Iris pigment epithelial cell (primary cell): ENCODE measurements at places on chromosomes 12 and 14.

DNA sequence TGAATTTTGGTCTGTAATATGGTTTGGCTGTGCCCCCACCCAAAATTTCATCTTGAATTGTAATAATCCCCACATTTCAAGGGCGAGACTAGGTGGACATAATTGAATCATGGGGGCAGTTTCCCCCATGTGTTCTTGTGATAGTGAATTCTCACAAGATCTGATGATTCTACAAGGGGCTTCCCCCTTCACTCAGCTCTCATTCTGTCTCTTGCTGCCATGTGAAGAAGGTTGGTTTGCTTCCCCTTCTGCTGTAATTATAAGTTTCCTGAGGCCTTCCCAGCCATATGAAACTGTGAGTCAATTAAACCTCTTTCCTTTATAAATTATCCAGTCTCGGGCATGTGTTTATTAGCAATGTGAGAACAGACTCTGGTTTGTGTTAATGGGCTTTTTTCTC is 5.9 kb downstream of the LRRC9 start:
- no peak for DNase-seq

GRCh38 chr12:124457287-124458219 is 109.9 kb downstream of the NCOR2 start:
- peak; percentile 74 for DNase-seq

DNA sequence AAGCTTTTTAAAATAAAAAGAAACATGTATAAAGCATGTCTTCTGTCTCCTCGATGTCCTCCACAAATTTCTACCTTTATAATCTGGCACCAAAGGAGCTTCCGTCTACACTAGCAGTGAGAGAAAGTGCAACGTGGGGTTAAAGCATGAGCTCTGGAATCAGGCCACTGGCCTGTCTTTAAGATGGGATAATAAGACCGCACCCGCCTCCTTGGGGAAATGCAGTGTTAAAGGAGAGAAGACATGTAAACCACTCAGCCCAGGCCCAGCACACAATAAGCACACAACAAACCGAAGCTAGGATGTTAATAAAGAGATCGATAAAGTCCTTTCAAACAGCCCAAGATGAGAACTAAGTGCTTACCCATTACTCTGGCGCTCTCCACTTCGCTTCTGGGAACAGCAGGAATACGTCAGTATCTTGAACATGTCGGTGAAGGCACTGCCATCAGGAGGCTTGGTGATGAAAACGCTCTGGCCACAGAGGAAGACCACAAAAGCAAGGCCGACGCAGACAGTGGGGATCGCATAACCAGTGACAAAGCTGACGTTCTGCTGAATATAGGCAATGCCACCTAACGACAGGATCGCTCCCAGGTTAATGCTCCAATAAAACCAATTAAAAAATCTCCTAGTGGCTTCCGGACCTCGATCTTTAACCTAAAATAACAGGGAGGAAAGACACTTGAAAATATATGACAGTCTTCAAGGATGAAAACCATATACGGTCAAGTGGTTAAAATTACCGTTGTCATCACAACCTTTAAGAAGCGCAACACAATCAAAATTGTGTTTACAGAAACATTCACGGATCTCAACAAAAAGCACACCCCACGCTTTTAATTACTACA is 9.1 kb downstream of the SLC15A4 start:
- no peak for DNase-seq

DNA sequence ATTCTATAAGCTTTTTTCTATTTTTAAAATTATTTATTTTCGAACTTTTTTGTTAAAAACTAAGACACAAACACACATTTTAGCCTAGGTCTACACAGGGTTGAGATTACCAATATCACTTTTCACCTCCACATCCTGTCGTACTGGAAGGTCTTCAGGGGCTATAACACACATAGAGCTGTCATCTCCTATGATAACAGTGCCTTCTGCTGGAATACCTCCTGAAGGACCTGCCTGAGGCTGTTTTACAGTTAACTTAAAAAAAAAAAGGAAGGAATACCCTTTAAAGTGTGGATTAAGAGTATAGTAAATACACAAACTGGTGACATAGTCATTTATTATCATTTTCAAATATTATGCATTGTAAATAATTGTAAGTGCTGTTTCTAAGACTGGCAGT is 43.0 kb downstream of the RASSF8 start:
- no peak for DNase-seq

GRCh38 chr12:9880532-9881078 is 684 bp upstream of the KLRF2 start:
- no peak for DNase-seq

- no peak for DNase-seq
Measured at GRCh38 chr14:77154421-77154820, 12.8 kb upstream of the ZDHHC22 start.

DNA sequence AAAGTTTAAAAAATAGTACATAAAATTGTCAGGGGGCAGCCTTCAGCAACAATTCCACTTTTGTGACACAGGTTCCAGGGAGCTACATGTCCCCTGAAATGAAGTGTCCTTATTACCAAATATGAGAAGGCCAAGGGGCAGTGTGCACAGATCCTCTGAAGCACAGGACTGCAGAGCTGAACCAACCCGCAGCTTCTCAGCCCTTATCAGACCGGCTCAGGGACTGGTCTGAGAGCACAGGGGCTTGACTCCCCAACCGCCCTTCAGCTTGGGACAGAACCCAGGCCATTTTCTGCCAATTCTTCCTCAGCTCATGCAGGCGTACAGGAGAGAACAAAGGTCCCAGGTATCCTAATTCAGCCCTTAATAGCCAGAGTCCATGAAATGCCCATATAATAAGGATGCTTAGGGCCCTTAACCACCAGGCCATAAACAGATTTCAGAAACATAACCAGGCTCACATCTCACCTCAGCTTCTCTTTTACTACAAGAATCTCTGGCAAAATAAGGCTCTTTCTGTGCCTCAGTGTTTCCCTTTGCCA is 221.3 kb downstream of the ANO2 start:
- no peak for DNase-seq

GRCh38 chr12:104387190-104387589 is 69.6 kb upstream of the CHST11 start:
- DNase-seq, result peak; percentile 53

- no peak for DNase-seq
Measured at GRCh38 chr12:106171117-106171750, 32.5 kb upstream of the NUAK1 start.

- no peak for DNase-seq
Measured at GRCh38 chr14:67311868-67312267, 47.7 kb downstream of the ATP6V1D start.

GRCh38 chr12:3417937-3418462 is 73.0 kb upstream of the PRMT8 start:
- DNase-seq, result no peak

GRCh38 chr14:65019944-65020566 is 33.4 kb downstream of the FNTB start:
- DNase-seq, result peak; percentile 82

DNA sequence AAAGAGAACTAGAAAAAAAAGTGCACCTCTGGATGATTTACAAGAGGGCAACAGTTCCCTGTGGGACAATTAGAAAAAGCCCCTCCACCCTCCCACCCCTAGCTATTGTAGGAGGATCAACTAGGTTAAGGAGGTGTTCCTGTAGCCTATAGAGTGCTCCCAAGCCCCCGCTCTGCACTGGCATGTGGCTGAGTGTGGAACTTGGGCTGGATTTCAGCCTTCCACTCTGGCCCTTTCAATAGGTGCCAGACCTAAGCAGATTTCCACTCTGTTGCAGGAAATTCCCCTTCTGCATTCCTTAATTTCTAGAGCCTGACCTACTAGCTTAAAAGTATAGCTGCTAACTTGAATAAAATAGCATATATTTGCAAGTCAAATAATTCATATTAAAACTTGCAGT is 2.8 kb downstream of the NFATC4 start:
- DNase-seq, result no peak

- no peak for DNase-seq
Measured at GRCh38 chr12:106957583-106957982, 1.9 kb downstream of the TMEM263 start.

GRCh38 chr14:24399447-24399822 is 632 bp downstream of the NYNRIN start:
- DNase-seq, result no peak

DNA sequence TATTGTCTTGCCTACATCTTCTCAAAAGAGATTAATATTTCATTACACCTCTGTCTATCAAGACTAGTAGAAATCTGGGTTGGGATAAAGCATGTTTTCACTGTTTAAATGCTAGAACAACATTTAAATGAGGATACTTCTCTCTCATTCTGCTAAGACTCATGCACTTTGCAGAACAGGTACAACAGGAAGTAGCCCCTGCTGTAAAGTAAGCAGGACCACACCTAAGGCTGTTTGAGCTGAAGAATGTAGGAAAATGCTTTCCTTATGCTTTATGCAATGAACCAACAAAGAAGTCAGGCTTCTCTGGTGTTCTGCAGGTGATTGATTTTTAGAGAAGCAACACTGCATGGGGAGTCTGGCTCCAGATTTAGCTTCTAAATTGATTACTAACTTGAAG is 89.4 kb downstream of the PAX9 start:
- no peak for DNase-seq

DNA sequence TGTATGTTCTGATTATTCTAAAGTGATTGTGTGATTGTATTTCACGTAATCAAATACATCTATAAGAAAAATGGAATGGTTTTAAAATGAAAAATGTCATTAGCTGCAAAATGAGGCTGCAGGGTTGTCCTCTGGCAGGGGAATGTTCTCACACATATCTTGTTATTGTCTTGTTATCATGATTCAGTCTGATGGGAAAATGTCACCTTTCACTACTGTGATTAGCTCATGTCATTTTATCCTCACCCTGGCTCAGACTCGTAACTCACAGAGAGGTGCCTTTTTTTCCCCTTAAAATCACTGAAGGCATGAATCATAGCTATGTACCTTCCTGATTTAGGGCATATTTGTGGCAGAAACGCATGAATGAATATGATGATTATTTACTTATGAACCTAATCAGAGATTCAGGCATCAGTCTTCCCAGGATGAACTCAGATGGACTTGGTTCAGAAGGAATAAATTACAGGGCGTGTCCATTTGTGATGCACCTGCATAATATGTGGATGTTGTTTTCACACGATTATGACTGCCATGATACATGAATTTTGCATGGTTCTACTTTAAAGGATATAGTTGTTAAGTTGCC is 1339.2 kb downstream of the AACS start:
- peak; percentile 19 for DNase-seq

GRCh38 chr12:69007855-69008351 is 74.9 kb upstream of the CPM start:
- no peak for DNase-seq

- no peak for DNase-seq
Measured at GRCh38 chr12:27952510-27952909, 20.0 kb downstream of the PTHLH start.

DNA sequence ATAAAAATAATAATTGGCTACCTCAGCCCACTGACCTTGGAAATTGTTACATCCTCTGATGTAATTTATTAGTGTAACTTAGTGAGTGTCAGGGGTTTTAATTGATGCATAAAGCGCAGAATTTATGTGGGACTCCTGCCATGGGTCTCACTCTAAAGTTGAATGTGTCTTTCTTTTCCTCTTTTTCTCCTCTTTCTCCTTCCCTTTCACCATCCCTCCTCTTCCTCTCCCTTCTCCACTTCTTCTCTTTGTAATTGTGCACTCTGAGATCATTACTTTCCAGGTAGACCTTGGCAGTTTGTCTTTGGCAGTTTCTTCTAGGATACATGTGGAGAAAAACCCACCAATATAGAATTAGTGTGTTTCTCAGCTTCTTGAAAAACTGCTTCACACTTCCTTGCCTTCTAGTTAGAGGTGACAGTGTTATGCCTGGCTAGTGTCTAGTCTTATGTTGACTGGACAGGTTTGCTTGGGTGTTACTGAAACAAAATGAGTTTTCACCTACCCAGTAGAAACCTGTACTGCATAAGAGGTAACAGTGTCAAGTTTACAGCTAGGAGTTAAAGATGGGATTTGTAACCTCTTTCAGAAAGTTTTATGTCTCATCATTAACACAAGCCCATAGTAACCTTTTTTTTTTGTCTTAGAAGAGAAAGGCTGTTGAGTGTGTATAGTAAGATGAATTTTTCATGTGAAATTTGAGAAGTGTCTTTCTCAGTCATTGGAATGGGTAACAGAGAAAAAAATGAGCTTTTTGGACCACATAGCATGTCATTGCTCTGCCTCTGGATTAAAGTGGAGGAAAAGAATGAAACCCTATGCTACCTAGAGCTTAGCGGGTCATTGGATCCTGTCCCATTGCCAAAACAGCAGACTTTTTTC is 18.6 kb downstream of the PELI2 start:
- no peak for DNase-seq

GRCh38 chr12:116880213-116880816 is 926 bp downstream of the HRK start:
- peak; percentile 10 for DNase-seq

DNA sequence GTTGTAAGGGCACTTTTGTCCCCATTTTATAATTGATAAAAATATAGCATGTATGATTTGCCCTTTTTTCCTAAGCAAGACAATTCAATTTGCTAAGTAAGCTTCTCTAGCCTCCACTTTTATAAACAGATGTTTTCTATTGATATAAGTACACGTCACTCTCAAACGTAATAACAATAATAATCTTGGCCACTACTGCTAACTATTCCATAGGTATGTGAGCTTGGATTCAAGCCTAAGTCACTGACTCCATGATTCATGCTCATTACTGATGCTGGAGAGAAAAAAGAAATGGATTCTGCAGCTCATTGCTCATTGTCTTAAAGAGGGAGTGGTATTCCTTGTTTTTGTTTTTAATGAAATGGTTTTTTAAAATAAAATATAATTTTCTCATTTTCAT is 661.0 kb downstream of the GALC start:
- peak; percentile 21 for DNase-seq

DNA sequence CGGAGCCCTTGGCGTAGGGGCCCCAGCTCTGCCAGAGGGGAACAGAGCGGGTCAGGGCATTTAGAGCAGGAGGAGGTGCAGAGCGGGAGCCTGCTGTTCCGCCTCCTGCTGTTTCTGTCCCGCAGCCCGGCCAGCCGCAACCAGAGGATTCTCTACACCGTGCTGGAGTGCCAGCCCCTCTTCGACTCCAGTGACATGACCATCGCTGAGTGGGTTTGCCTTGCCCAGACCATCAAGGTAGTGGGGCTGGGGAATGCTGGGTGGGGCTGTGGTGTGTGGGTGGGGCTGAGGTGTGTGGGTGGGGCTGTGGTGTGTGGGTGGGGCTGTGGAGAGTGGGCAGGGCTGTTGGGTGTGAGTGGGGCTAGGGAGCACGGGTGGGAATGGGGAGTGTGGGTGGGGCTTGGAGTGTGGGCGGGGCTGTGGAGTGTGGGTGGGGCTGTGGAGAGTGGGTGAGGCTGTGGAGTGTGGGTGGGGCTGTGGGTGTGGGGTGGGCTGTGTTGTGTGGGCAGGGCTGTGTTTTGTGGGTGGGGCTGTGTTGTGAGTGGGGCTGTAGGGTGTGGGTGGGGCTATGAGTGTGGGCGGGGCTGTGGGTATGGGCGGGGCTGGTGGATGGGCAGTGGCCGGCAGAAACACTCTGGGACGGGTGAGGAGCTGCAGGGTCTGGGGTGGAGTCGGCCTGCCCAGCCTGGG is 8.0 kb downstream of the ASPG start:
- no peak for DNase-seq

DNA sequence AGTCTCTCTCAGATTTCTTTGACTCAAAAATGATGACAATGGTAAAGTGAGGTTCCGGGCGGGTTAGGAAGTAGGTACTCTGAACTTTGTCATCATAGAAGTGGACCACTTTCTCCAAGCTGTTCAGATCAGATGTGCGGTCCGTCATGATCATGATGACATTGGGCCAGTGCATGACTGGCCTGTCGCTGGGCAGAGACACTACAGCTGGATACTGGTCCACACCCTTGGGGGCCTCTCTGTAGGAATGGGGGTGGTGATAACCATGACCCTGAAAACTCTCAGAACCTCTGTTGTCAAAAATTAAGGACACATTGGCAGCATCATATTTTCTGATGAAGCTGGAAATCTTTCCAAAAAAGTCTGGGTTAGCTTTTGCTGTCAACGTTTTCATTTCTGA is 28.2 kb downstream of the KICS2 start:
- DNase-seq, result no peak
